ENCODE measurements at places on chromosomes 6 and 20.

DNA sequence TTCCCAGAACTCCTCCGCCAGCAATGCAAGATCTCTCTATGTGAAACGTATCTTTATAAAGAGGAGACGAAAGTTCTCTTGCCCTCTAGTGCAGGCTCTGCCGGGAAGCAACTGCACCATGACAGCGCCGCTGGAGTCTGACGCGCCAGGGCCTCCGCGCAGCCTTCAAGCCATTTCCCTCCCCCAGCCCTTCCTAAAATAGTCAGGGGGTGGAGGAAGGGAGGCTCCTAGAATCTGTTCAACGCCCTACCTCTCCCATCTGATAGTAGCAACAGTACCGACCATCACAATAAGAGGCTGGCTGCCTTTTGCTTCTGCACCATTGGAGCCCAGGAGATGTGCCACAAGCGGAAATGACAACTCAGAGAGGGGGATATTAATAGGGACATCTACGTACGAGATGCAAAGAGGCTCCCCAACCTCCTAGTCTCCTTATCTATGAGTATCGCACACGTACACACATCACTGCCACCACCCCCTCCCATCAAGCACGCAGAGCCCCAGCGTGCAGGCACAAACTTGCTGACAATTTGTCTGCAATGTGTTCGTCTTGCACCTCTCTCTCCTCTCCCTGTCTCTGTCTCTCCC lies 1.0 kb downstream of the SYNE1 start:
- DNase-seq = no peak

DNA sequence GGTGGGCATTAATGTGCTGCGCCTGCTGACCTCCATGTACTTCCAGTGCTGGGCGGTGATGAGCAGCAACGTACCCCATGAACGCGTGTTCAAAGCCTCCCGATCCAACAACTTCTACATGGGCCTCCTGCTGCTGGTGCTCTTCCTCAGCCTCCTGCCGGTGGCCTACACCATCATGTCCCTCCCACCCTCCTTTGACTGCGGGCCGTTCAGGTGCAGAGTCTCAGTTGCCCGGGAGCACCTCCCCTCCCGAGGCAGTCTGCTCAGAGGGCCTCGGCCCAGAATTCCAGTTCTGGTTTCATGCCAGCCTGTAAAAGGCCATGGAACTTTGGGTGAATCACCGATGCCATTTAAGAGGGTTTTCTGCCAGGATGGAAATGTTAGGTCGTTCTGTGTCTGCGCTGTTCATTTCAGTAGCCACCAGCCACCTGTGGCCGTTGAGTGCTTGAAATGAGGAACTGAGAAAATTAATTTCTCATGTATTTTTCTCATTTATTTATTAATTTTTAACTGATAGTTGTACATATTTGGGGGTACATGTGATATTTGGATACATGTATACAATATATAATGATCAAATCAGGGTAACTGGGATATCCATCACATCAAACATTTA lies 35.2 kb upstream of the NOP56 start:
- DNase-seq = no peak

DNA sequence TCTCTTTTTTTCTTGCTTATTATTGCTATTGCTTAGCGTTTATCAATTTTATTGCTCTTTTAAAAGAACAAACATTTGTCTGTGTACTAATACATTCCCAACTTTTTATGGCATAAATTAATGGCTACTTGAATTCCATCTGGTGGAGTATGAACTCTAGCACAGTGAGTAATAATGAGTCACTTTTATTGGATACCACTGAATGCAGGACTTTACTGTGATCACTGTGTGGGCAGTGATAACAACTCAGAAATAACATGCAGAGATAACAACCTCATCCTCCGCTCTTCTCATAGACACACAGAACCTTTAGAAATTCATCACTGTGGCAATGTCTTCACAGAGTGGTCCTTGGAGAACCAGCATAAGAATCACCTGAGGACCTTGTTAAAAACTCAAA lies 174.9 kb upstream of the PRND start:
- peak; percentile 51 for DNase-seq

DNA sequence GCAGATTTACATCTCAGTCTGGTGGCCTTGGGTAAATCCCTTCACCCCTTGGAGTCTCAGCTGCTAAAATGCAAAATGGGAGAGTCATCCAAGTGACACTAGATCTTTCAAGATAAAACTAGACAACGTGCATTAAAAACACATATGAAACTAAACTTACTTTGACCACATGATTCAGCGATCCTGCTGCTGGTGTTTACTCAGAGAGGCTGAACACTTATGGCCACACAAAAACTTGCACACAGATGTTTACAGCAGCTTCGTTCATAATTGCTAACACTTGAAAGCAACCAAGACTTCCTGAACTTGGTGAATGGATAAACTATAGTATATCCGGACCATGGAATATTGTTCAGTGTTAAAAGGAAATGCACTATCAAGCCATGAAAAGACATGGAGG lies 55.3 kb upstream of the GPR6 start:
- DNase-seq = no peak

DNA sequence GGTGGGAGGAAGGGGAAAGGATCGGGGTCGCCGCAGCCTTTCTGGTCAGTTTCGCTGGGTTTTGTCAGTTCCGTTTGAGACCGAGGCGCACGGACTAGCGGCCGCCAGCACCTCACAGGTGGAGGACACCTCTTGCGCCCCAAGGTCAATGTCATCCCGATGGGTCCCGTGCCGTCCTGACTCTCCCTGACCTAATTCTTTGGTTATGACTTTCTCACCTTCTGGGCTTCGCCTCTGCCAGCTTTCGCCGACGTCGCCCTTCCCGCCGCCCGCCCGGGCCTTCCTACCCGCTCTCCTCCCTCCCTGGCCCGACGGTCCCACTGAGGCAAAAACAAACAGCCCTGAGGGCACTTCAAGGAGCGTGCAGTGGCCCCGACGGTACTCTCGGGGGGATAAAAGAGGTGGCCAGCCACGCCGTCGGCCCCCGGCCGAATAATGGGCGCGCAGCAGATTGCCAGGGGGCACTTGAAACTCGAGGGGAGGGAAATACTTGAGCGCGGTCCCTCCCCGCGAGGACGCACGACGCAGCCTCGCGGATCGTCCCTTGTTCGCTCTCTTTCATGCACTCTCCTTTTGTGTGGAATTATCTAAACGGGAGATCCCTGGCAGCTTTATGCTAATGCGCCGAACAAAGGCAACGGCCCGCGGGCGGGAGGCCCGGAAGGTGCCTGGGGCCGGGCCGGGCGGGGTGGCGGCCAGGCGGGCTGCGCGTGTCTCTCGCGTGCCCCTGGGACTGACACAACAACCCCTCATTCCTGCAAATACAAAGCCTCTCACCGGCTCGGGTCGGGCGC lies 3.9 kb upstream of the INSM1 start:
- DNase-seq = no peak

DNA sequence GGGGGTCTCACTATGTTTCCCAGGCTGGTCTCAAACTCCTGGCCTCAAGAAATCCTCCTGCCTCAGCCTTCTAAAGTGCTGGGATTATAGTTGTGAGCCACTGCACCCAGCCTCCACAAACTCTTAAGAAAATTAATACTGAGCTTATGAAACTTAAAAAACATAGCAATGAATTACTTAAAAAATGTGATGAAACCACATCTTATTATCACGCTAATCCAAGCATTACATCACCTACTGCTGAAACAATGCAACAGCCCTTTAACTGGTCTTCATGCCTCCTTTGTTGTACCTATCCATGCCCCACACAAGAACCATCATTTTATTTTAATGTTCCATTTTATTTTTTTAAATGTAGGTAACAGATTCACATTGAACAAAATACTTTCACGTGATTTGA lies 24.9 kb downstream of the SESN1 start:
- DNase-seq = peak; percentile 53

DNA sequence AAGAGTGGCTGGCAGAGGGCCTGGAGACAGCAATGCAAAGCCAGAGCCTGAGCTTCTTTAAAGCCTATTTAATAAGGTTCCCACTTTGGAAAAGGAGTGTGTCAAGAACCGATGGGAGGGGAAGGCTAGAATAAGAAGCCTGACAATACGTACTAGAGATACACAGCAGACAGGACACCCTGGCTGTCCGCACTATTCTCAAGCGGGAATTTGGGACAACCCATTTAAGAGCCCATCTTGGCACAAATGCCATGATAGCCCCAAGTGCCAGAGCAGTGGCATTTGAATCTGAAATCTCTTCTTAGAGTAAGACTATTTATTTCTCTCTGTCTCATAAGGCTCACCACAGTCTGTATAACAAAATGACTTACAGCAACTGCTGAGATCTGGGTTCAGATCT lies 3.1 kb downstream of the GMDS start:
- DNase-seq = no peak

DNA sequence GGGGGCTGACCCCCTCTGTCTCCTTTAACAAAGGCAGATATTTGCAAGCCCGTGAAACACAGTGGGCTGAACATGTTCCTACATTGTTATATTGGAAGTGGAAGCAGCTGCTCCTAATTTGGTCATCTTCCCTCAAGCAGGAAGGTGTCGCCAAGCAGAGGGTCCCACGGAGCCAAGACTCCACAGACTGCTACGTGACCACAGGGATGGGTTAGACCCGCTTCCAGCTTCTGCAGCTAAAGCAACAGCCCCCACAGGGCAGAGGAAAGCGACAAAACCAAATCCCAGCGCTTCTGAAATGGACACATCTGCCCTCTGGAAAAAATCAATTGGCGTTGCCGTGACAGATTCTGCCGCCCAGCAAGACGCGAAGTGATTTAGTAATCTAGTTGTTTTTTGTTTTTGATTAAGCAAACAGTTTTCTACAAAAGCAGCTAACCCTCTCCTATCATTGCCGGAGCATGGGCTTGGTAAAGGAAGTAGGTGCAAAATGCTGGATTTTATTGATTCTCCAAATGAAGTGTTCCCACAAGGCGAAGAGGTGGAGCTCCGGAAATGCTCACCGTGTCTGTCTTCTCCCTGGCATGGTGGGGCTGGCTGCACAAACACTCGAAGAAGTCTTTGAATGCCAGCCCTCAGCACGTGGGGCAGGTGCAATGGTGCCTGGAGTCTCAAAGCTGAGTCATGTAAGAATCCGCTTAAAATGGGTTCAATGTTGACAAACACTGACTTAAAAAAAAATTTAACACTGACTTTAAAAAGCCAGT lies 79.4 kb upstream of the FRMD1 start:
- DNase-seq = no peak

GRCh38 chr20:36726168-36726567 lies 19.7 kb downstream of the NDRG3 start:
- DNase-seq = peak; percentile 4

DNA sequence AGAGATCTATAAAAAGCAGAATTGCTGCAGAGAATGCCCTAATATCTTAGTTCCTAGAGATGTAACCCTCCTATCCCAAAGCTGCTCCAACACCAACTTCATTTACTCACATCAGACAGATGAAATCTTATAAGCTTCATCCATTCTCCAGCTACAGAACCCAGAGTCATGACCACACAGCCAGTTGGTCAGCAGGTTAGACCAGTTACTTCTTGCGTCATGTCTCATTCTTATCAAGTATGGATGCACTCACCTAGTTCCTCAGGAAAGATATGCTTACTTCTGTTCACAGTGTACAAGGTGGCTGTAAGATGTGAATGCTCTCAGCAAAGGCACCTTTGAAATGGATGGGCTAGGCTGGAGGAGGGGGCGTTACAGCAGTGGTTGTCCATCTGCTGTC lies 47.9 kb upstream of the ISM1 start:
- no peak for DNase-seq

DNA sequence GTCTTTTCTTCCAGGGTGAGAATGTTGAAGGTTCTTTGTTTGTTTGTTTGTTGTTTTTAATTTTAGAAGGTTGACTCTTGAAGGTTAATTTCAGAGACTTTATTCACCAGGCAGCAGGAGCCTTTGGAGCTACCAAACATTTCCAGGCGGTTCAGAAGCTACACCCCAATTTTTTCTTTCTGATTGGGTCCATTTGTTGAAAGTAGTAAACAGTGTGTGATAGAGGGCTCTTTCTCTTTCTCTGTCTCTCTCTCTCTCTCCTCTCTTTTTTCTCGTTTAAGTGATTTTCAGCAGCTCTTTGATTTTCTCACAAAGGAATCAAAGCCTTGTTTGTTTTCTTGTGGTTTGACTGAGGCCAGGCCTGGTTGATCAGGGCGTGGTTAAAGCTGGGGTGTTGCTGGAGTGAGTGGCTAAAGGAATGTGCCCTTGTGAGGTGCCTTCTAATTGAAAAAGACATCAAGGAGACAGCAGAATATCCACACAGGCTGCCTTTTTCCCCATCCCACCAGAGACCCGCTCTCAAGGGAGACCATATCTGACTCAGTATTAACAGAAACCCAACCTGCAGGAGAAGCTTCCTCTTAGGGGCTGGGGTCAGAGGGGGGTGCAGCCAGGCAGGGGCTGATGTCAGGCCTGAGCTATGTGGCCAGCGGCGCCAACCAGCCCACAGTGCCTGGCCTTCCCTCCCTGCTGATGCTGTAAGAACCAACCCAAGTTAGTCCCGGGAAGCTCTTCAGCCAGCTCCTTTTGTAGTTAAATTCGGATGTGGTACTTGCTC lies 40.4 kb upstream of the NAA20 start:
- peak; percentile 84 for DNase-seq

DNA sequence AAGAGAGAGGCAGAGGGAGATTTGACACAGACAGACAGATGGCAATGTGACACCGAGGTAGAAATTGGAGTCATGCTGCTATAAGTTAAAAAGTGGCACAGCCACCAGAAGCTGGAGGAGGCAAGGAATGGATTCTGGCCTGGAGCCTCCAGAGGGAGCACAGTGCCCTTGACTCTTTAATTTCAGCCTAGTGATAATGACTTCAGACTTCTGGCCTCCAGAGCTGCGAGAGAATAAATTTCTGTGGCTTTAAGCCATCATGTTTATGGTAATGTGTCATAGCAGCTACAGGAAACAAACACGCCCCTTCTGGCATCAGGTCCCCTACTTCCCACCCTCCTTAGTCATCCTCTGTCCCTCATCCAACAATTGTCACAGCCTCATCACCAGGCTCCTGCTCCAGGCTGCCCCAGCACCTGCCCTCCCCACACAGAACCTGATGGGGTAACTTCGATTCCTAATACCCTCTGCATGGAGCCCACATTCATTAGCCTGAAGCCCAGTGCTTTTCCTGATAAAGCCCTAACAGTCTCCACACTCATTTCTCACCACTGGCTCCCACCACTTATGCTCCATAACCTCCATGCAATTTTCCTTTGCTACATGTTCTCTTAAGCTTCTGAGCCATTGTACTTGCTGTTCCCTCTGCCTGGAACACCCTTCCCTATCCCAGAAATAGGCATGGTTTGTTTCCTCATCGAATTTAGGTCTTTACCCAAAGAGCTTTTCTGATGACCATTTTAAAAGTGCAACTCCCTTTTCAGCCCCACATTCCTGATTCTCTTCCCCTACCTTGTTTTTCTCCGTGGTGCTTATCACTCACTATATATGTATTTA lies 69.7 kb upstream of the TOX2 start:
- peak; percentile 68 for DNase-seq

DNA sequence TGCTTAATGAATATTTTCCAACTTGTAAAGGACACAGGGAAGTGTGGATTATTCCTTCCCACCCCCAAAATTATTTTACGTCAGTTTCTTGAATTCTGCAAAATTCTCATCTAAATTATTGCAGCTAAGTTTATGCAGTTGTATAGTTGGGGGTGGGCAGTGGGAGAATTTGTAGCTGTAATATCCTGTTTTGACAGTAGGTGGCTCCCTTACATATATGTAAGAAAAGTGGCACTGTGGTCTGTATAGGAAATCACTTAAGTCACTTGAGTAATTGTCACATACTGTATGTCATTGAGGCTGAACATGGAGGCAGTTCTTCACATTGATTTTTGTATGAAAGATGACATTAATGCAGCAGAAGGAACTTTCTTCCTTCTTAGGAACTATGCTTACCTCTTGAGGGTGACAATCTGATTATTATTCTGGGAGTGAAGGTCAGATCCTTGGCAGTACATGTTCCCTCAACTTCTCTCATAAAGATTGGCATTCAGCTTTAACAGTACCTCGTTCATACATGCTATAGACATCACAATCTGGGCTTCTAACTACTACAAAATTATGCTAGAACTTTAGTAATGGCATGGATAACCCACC lies 14.6 kb upstream of the CFAP206 start:
- DNase-seq = peak; percentile 58

Data from MCF 10A (cell line).